ENCODE measurements at places on chromosomes 6 and 20.

DNA sequence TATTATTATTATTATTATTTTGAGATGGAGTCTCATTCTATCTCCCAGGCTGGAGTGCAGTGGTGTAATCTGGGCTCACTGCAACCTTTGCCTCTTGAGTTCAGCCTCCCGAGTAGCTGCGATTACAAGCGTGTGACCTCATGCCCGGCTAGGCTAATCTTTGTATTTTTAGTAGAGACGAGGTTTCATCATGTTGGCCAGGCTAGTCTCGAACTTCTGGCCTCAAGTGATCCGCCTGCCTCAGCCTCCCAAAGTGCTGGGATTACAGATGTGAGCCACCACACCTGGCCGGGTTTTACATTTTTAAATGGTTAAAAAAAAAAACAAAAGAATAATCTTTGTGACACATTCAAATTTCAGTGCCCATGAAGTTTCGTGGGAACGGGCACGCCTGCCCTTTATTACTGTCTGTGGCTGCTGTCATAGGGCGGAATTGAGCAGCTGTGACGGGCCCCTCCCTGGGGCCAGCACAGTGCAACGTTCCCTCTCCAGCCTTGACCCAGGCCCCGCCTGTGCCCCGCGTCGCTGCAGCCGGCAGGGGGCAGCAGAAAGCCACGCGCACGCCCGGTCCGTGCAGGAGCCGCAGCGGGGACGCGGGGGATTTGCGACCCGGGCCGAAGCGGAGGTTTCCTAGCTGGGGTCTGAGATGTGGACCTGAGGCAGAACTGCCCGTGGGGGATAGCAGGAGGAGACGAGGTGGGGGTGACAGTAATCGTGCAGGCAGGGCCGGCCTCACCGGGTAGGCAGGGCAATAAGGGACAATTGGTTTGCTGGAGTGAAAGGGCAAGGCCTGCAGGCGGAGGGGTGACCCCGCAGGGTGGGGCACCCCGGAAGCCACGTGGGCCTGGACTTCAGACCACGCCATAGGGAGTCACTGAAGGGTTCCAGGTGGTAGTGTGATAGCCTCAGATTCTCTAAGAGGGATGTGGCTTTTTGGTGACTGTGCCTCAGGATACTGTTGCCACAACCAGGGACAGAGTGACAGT is 54.3 kb downstream of the SYTL3 start:
- peak; percentile 69 for DNase-seq

- DNase-seq: no peak
Observed at GRCh38 chr20:49699200-49699992, 14.3 kb downstream of the B4GALT5 start.

DNA sequence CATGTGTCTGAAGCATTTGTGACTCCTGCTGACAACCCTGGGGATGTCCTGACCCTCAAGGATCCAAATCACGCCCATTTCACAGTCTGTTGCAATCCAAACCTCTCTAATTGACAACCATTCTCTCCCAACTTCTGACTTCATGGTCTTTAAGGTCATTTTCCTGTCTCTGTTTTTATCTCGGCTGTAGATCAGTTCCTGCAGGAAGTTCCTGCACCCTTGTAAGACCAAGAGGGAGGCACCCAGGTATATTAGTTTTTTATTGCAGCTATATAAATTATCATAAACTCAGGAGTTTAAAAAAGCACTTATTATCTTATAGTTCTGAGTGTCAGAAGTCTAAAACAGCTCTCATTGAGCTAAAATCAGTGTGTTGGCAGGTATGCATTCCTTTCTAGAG is 166.8 kb downstream of the BTBD3 start:
- DNase-seq: no peak

GRCh38 chr6:125904871-125905270 is 51.7 kb upstream of the HINT3 start:
- no peak for DNase-seq

DNA sequence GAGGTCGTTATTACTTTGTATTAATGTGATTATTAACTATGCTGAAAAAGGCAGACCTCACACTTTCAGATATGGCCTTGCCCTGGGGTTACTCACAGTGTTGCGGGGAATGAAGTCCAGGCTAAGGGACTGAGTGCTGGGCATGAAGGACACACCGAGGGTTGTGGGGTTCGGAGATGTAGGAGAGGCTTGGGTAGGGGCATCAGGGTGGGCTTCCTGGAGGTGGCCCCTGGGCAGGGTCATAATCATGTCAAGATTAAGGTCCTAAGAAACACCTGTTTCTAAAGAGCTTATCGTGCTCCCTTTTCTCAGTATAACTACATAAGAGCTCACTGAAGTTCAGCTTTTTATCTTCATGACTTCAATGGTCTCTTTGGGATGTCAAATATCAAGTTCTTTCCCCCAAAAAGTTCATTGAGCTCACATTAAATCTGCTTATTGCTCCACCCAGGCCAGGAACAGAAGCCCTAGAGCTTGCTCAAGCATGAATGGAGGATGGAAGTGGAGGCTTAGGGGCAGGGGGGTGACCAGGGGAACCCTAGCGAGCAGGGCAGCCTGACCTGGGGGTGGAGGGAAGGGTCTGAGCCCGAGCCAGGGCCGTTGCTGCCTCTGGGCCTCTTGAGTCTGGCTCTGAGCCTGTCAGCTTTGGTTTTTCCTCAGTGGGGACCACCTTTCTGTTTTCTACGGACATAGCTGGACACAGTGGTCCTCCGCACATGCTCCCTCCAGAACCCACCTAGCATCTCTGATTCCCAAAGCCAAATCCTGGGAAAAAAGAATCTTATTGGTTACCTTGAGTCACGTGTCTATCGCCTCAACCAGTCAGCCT is 37.3 kb upstream of the TGM2 start:
- DNase-seq: no peak

DNA sequence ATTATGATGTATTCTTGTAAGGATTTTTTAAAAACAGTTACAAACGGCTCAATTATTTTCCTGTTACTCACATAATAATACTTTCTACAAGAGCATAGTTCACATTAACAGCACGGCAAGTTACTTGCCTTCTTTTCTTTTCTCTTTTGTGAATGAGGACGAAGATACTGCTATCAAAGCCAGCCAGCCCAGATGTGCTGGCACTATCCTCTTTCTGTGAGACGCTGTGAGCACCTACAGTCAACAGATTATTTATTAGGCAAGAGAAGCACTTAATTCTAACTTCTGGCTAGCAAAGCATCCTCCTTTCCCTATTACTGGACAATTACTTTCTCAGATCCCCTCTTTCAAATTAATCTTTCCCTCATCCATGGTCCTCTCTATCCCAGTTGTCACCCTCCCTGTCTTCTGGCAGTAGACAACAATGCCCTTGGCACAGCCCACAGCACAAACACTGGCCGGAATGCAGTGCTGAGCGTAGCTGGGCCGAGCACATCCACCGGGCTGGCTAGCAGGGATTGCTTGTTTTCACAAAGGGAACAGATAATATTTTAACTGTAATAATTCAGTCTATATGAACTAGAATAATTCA is 262.1 kb downstream of the FOXC1 start:
- no peak for DNase-seq

GRCh38 chr6:127811900-127812570 is 88.8 kb downstream of the THEMIS start:
- DNase-seq: no peak

DNA sequence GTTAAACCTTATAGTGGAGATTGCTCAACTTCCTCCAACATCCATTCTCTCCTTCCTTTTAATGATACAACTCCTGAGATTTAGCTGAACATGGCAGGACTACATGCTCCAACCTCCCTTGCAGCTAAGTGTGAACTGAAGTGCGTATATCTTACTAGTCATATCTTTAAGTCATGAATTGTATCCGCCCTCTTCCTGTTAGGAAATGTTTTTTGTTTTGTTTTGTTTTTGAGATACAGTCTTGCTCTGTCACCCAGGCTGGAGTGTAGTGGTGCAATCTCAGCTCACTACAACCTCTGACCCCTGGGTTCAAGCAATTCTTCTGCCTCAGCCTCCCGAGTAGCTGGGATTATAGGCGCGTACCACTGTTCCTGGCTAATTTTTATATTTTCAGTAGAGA is 8.8 kb upstream of the OSTM1 start:
- DNase-seq: no peak

GRCh38 chr6:125528621-125529041 is 220.8 kb upstream of the HEY2 start:
- no peak for DNase-seq

DNA sequence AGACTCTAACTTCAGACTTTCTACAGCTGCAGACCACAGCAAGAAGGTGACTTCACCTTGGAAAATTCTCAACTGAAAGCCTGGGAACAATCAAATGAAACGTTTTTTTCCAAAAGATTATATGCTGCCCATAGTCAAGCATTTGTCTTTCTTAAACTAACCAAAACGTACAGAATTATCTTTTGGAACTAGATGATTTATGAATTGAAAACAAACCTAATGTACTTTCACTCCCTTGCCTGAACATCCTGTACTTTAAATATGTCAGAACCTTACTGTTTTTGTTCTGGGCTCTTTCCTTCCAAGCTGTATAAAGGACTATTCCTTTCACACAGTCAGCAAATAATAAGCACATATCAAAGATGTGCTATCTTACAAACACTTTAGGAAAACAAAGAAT is 62.4 kb upstream of the TNFAIP3 start:
- DNase-seq: no peak

- DNase-seq: no peak
Observed at GRCh38 chr6:46310196-46310595, 139.4 kb upstream of the ENPP5 start.
